CD4-positive, alpha-beta T cell treated with Interferon alpha-2 for 1 hour (primary cell): ENCODE measurements at places on chromosomes 3 and 15.

GRCh38 chr3:134630506-134630905 lies 20.3 kb downstream of the KY start:
- DNase-seq, result no peak

- no peak for DNase-seq
Measured at GRCh38 chr3:151919446-151919845, 46.0 kb downstream of the SUCNR1 start.

GRCh38 chr3:10870296-10870695 lies 54.3 kb downstream of the SLC6A11 start:
- DNase-seq, result no peak

- DNase-seq, result no peak
Measured at GRCh38 chr3:120451272-120451761, 525 bp upstream of the FSTL1 start.

- no peak for DNase-seq
Measured at GRCh38 chr3:150080058-150080730, 109.5 kb upstream of the PFN2 start.

DNA sequence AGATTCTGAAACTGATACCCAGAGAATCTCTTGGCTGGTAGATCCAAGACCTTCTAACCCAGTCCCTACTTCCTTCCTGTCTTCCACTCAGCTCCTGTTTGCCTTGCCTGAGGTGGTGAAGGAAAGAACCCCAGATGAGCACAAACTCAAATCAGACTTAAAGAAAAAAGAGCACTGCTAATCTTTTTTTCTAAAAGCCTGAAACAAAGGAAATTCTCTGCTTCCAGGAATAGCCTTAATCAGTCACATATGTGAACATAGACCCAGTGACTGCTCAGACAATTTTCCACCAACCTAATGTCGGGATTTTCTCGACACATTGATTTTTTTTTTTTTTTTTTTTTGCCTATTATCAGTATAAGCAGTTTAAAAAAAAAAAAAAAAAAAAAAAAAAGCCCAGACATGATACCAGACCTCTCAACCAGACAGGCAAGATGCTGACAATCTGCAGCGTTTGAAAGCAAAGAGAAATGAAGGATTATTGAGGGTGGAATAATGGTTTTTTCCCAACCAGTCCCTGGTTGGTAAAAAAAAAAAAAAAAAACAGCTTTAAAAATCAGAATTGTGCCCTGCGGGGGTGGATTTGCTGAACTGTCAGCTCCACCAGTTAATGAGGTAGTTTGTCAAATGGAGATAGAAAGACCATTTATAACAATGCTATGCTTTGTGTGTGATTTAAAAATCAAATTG lies 256.8 kb upstream of the RARB start:
- DNase-seq, result no peak

DNA sequence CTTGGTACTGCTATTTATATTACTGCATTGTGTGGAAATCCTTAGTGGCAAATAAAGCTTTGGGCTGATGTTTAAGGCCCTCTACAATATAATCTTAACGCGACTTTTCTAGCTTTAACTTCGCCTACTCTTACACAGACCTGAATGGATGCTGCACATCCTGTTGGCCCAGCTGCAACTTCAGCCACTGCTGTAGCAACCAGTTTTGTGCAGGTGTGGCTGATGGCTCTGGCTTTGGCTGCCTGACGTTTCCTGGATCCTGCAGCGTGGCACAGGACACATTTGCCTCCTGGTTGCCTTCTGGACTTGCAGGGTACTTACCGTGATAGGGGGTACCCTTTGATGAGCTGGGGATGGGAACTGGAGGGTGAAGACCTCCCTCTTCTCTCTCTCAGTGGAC lies 20.2 kb upstream of the ERICH6 start:
- DNase-seq, result no peak
